ENCODE measurements at places on chromosomes 3 and 15.

DNA sequence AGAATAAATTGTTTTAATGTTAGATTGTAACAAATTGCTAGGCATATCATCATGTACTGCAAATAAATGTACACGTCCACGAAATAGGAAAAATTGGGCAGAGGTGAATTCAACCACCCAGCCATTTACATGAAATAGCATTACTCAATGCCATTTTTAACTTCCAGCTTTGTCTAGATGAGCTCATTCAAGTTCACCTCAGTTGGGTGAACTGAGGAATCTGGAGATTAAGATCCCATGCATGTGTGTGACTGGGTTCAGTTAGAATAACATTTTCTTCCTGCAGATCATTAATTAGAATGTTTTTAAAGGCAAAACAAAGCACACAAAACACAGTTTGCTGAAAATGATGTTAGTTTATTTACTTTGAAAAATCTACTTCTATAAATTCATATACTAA, 767.8 kb upstream of the GOLIM4 start:
- no peak for DNase-seq

- no peak for DNase-seq
These were observed 34.4 kb downstream of the TARS3 start for GRCh38 chr15:101689901-101690300.

DNA sequence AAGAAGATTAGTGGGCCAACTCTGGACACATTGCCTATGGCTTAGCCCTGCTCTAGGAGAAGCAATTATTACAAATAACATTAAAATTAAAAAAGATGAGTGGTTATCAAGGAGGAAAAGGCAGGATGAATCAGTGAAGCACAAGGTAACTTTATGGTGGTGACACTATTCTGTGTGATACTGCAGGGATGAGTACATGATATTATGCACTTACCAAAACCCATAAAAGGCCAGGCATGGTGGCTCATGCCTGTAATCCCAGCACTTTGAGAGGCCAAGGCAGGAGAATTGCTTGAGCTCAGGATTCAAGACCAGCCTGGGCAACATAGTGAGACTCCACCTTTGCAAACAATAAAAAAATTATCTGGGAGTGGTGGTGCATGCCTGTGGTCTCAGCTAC, 344.3 kb upstream of the CDIN1 start:
- DNase-seq, result no peak

DNA sequence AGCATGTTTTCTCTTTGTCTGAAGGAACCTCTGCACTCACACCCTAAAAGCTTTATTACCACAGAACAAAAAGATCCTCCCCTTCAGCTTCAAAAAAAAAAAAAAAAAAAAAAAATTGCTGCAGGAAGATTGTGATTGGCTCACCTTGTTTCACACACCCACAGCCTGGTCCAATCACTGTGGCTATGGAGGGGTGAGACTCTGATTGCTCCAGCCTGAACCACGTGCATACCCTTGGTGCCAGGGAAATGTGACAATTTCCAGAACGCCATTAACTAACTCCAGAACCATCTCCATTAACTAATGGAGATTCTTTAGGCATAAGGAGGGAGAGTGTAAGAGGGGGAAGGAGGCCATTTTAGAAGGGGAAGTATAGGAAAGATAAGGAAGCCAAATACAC, 106.5 kb upstream of the CRBN start:
- no peak for DNase-seq

- no peak for DNase-seq
These were observed 133.5 kb downstream of the PDZRN3 start for GRCh38 chr3:73491287-73491662.

GRCh38 chr15:60507596-60508424, 28.9 kb upstream of the ICE2 start:
- peak; percentile 66 for DNase-seq

All from RWPE1 (cell line).